Fibroblast of upper back skin (primary cell): ENCODE measurements at places on chromosomes 5 and 9.

GRCh38 chr5:51208296-51208695 is 175.0 kb upstream of the ISL1 start:
- DNase-seq, result no peak

GRCh38 chr5:14920121-14920520 is 48.5 kb upstream of the ANKH start:
- no peak for DNase-seq

DNA sequence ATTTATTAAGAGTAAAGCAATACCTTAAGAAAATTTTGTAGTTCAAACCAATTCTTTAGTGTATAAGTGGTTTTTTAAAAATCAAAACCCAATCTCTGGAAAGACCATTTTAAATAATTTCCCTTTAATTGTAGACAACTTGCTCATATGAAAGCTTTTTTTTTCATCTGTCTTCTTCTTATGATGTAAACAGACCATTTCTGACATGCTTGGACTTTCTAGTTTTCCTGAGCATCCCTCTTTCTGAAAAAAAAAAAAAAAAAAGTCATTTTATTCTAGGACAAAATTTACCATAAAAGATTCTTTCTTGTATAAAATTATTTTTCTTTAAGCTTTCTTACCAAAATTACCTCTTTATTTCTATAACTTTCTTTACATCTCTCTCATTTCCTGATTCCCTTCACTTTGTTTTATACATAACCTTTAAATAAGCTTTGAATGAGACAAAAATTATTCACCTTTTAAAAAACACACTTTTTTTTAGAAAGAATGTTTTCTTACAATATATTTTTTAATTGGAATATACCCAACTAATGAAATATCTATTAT is 67.5 kb downstream of the COL15A1 start:
- peak; percentile 32 for DNase-seq

- DNase-seq, result no peak
Observed at GRCh38 chr9:38406476-38407186, 14.1 kb downstream of the ALDH1B1 start.

DNA sequence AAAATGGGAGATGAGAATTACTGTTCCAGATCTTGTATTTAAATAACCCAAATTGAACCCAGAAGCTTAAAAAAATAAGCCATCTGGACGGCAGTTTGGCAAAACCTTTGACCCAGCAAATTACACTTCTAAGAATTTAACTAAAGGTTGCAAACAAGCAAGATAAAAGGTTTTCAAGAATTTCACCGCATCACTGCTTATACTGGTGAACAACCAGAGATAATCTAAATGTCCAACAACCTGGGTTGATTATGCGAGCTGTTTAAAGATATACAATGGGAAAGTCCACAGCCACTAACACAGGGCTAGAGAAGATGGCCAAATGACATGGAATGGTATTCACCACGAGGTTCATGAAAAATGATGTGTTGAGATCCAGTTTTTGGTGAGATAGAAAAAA is 149.3 kb downstream of the GNAQ start:
- no peak for DNase-seq

- DNase-seq, result peak; percentile 85
Observed at GRCh38 chr9:106697750-106698502, 165.0 kb upstream of the ZNF462 start.

DNA sequence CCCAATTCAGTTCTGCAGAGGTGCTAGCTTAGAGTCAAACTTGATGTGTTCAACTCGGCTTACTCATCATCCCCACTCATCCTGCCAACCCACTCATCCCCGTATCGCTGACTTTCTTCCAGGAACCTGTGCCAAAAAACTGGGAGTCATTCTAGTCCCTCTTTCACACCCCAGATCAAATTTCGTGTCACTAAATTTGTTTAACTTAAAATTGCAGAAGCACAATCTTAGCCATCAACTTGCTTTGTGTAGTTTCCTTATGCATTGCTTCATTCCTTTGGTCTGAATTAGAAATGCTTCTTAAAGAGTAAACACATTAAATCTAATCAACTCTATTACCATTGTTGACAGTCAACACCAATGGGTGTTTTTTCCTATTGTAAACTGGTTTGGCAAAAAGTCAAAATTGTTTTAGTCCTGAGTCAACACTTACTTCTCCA is 162.4 kb downstream of the TTC39B start:
- DNase-seq, result no peak

DNA sequence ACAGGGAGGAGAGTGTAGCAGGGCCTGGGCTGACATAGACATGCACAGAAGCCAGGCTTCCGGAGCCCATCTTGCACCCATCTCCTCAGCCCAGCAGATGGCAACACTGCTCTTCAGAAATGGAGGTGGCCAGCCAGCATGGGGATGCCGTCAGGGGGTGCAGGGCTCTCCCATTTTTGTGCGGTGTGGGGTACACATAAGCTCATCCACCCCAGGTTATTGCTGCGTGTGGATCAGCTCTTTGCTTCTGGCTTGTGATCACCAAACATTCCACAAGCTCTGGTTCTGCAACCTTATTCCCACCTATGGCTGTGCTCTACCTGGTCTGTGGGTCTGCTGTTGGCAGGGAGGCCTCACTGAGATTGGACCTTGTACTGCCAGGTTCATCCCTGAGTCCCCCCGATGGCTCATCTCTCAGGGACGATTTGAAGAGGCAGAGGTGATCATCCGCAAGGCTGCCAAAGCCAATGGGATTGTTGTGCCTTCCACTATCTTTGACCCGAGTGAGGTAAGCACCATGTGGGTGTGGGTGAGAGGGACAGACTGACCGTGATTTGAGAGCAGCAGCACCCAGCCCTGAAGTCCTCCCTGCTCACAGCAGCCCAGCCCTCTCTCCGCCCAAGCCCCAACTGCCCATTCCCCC is 17.3 kb downstream of the SLC22A5 start:
- DNase-seq, result peak; percentile 71

DNA sequence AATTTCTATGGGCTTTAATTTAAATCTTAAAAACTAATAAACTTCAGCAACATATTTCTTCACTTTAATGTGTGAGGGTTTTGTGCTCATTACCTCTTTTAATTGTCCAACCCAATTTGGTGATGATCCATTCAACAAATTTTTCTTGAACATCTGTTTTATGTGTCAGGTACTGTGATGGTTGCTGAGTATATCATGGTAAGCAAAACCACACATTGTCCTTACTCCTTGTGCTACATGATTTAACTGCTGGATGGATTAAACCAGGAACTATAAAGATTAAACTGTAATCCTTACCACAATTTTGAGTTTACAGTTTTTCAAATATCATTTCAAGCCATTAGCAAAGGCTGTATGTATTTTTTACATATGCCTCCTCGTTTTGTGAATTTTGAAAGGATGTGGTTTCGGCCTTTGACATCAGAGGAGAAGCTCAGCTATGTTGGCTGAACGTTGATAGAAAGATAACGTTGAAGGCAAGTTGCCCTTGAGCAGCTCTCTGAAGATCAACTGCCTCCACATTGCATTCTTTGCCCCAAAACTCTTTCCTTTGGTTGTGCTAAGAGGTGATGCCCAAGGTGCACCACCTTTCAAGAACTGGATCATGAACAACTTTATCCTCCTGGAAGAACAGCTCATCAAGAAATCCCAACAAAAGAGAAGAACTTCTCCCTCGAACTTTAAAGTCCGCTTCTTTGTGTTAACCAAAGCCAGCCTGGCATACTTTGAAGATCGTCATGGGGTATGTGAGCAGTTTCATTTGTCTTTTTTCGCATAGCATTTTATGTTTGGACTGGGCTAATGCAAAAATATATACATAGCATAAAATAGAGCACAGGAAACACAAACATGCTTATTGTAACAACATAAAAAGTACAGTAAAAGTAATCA is at the start of gene ITK:
Gene ITK, plus strand, starts transcription at position 467 of the 891 bp plus-strand sequence. Its CDS starts 138 bp downstream, at position 605.
- DNase-seq, result no peak
